CMK (cell line): ENCODE measurements at places on chromosomes 3 and 15.
A peak's percentile ranks its signal among the peaks of the same experiment; 100 is the strongest.

DNA sequence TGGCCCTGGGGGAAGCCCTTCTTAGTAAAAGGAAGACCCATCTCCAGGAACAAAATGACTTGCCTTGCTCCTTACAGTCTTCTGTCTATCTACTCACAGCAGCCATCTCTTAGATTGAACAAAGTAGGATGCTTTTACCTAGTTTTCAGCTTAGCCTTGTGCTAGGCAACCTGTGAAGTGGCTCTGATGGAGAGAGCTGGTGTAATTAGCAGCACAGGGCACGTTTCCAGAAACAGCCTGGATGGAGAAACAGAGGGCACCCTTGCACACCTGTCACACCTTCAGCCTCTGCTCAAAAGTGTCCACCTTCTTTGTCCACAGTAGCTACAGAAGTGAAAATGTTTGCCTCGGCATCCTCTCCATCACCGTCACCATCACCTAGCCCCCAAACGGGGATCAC lies 292.9 kb downstream of the RORA start:
- DNase-seq, result no peak

GRCh38 chr3:101735833-101736232 lies 11.4 kb downstream of the CEP97 start:
- DNase-seq, result no peak

- DNase-seq, result no peak
Observed at GRCh38 chr3:43076857-43077256, 29.0 kb downstream of the POMGNT2 start.

DNA sequence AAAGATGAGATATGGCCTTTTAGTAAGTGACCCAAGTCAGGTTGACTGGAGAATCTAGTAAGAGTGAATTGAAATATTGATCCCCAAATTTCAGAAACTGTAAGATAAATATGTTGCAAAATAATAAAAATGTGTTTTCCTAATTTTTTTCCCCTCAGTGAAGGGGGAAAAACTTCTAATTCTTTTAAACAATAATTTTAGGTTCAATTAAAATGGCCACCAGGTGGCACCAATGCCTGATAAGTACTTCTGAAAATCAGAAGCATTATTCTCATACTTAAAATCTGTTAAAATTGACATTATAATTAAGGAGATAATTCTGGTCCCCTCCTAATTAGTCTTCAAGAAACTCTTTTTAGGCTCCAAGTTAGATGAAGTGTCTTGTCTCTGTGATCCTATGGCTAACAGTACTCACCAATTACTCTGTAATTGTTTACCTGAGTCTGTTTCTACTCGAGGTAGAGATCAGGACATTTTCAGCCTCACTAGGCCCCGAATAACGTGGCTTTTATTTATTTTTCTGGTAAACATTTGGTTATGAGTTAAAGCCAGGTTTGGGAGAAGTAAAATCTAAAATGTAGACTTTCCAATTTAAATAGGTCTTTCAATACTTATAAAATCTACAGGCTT lies 52.6 kb downstream of the NMD3 start:
- peak; percentile 8 for DNase-seq

- no peak for DNase-seq
Observed at GRCh38 chr15:63263519-63263918, 13.9 kb upstream of the APH1B start.

DNA sequence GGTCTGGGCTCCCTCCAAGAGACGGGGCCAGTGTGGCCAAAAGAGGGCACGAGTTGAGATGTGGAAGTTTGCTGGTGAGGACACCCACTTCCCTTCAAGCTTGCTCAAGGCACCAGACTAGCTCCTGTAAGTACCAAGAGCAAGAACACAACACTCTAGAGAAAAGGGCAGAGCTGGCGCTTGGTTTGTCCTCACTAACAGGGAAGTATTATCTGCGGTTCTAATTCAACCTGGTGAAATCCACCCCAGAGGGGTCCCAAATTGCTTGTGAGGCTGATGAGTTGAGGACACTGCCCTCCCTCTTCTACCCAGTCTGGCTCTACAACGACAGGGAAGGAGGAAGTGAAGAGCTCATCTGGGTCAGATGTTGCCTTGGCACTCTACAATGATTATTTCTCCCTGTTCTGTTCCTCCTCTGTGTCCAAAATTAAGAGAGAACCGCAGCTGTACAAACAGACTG lies 16.9 kb upstream of the FSIP1 start:
- DNase-seq, result no peak

GRCh38 chr3:148971401-148972163 lies 19.8 kb upstream of the GYG1 start:
- no peak for DNase-seq

GRCh38 chr3:145704020-145704419 lies 457.0 kb downstream of the PLOD2 start:
- DNase-seq, result no peak
